ENCODE measurements at places on chromosomes 11 and 22.
A peak's percentile ranks its signal among the peaks of the same experiment; 100 is the strongest.

GRCh38 chr11:27319072-27319471 lies 43.9 kb downstream of the CCDC34 start:
- peak; percentile 72 for DNase-seq

GRCh38 chr11:73210916-73211667 lies 7.0 kb upstream of the P2RY2 start:
- no peak for DNase-seq

DNA sequence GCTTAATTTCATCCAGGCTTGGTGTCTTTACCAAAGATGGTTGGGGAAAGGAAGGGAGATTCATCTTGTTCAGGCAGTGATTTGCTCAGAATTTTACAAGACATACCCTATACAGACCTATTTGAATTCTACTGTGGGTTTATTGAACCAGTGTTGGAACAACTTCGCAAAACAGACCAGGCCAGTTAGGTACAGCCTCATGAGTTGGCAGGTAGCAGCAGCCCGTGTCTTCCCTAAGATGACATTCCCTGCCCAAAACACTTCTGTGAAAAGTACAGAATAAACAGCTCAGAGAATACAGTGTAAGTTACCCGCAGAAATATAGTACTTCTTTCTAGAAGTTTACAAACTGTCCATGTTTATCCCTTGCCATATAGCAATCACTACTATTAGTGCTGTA lies 102.4 kb upstream of the GAL start:
- DNase-seq: no peak

GRCh38 chr11:44950625-44951476 lies at the start of gene TP53I11:
Gene TP53I11 (minus strand): TSS chr11:44950883. CDS start chr11:44938335, 12,548 bp downstream.
- peak; percentile 60 for DNase-seq

- DNase-seq: peak; percentile 82
Observed at GRCh38 chr11:93895106-93895862, 44.9 kb upstream of the VSTM5 start.

- DNase-seq: no peak
Observed at GRCh38 chr11:65482306-65482850, 16.5 kb upstream of the MALAT1 start.

DNA sequence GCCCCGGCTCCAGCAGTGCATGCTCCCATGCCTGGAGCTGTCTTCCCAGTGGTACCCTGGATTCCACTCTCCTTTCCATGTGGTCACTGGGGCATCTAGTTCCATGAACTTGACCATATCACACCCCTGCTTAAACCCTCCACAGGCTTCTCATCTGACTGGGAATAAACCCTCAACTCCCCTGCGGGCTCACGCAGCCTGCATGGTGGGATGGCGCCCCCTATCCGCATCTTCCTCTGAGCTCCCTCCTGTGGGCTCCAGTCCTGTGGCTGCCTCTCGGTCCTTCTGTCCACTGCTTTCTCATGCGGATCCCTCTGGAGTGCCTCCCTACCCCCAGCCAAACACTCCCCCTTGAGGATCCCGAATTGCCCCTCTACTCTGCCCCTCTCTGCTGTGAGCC lies 41.4 kb upstream of the TTLL12 start:
- DNase-seq: peak; percentile 10

DNA sequence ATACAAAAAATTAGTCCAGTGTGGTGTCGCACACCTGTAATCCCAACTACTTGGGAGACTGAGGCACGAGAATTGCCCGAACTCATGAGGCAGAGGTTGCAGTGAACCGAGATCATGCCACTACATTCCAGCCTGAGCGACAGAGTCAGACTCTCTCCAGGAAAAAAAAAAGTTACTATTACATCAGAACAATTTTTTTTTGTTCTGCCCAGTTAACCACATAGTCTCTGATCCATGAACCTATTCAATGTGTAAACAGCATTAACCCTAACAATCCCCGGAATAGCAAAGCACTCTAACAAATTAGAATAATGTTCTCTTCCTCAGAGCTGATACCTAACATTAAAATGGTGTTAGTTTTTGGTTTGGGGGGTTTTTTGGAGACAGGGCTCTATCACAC lies 4.6 kb downstream of the NARS2 start:
- no peak for DNase-seq

GRCh38 chr11:69284081-69284511 lies 9.9 kb upstream of the MYEOV start:
- no peak for DNase-seq

GRCh38 chr11:75715688-75716087 lies 1.9 kb upstream of the MOGAT2 start:
- DNase-seq: no peak

GRCh38 chr11:130711193-130711592 lies 205.1 kb downstream of the SNX19 start:
- DNase-seq: peak; percentile 4

DNA sequence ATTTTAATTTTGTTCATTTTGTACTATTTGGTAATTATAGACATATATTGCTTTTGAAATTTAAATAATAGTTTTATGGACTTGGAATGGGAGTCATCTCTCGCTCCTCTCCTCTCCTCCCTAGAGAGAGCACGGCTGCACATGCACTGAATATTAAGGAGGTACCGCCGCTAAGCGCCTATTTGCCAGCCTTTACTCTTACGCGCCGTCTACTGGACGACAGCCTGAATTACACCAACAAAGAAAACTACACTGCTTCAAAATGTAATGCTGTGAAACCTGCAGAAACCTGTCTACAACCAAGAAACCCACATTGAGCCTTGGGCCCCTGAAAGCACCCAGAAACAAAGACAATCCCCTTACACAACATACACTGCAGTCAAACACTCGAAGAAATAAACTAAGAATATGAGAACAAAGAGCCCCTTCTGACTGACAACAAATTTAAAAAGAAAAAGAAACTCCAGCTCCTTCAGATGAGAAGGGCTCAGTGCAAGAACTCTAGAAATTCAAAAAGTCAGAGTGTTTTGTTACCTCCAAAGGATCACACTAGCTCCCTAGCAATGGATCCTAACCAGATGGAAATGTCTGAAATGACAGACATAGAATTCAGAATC lies 737.2 kb downstream of the LRRC4C start:
- peak; percentile 0 for DNase-seq

GRCh38 chr11:67056267-67057204 lies at the start of gene RHOD:
Gene RHOD (plus strand): TSS chr11:67056847. CDS start chr11:67056903, 56 bp downstream.
- DNase-seq: no peak

DNA sequence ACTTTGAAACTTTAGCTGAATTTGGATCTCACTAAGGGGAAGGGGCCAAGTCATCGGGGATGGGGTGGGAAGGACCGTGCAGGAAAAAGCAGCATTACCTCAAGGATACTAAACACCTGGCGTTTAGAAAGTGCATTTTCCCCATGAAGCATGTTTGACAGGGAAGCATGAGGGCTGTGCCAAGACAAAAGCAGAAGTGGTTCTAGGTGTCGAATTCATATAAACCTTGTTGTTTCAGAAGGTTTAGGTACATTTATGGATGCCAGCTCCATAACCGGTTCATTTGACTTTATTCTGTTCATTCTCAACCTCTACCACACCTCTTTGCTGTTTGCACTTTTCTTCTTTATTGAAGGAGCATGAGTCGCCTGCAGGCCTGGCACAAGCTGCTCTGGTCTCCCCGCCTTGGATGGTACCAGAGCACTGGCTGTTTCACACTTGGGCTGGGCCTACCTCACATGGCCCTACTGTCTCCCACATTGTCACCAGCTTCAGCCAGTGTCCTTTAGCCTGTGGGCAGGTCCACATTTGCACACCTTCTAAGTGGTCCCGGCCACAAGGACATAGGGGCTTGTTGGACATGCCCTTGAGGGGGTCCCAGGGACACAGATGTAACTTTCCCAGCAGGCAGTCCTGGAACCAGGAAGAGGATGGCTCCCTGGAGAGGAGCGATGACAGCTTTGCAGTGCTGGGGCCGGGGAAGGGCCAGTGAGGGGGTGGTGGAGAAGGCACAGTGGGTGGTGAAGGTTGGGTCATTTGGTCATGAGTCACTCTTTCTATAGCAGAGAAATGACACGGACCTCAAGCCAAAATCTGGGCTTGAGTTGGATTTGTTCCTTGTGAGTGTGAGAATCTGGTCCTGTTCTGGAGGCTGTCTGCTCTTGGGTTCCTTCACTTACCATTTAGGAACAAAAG lies 3.2 kb upstream of the ST14 start:
- no peak for DNase-seq

GRCh38 chr11:14541192-14541947 lies 21.2 kb upstream of the PSMA1 start:
- no peak for DNase-seq

- peak; percentile 55 for DNase-seq
Observed at GRCh38 chr11:102799681-102800340, 1.9 kb upstream of the MMP1 start.

DNA sequence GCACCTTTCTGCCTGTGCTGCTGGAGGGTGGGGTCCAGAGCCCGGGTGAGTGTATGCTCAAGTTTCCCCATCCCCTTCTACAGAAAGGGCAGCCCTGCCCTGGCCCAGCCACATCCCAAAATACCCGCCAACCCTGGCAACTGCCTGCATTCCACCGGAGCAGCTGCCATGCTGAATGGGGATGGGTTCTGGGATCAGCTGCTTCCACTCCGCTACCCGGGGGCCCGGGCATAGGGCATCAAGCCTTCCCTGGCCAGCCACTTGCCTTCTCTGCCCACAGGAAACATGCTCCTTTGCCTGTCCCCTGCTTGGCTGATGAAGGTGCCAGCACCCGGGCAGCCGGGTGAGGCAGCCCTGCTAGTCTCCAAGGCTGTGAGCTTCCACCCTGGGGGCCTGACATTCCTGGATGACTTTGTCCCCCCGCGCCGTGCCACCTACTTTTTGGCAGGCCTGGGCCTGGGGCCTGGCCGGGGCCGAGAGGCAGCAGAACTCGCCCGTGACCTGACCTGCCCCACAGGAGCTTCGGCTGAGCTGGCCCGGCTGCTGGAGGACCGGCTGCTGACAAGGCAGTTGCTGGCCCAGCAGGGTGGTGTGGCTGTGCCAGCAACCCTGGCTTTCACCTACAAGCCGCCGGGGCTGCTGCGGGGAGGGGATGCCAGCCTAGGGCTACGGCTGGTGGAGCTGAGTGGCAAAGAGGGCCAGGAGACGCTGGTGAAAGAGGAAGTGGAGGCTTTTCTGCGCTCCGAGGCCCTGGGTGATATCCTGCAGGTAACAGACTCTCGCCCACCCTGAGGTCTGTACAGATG lies 3.2 kb downstream of the CARNS1 start:
- no peak for DNase-seq

- DNase-seq: peak; percentile 10
Observed at GRCh38 chr11:68741463-68741862, 9.9 kb downstream of the TESMIN start.

DNA sequence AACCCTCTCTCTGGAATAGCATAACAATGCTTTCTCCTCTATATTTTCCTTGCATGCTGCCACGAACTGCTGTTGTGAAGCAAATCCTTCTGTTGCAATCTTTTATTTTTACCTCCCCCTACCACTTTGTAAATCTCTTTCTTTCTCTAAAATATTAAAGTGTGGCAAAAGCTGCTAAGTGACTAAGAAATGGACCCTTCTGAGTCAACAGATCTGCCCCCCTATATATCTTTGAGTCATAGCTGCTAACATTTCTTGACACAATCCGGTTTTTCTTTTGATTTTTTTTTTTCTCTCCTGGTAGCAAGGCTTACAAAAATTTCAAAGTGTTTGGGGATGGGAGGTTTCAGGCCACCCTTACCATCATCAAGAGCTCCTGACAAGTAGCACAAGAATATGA lies 39.0 kb upstream of the KIRREL3 start:
- DNase-seq: peak; percentile 2

- DNase-seq: peak; percentile 21
Observed at GRCh38 chr11:57094181-57094935, 87.4 kb upstream of the LRRC55 start.

DNA sequence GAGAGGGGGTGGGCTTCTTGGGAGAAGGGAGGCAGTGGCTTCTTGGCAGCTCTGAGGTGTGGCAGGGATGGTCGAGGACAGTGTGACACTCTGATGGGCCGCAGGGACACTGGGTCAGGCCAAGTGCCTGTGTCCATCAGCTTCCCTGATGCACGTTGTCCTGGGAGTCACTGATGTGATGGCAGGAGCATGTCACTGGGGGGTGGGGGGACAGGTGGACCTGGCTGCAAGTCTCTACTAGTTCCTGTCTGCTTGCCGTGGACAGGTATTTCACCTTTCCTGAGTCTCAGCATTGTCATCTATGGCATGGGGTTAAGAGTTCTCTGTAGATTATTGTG lies 592.9 kb downstream of the TBC1D22A start:
- no peak for DNase-seq

GRCh38 chr11:26228778-26229177 lies 103.2 kb upstream of the ANO3 start:
- peak; percentile 59 for DNase-seq

DNA sequence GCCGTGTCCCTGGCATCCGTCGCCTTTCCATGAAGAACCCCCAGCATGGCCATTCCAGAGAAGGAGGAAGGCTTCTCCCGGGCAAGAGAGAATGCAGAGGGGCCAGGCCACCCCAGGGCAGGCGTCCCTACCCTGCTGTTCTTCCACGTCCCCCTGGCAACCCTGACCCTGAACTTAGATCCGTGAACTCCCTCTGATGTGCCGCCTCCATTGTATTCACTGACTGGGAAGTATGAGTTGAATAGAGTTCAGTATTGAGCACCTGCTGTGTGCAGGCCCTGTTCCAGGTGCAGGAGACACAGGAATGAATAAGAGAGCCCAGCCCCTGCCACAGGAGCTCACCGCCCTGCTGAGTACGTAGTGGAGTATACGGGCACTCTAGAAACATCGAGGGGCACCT lies 29.1 kb upstream of the RELT start:
- no peak for DNase-seq

DNA sequence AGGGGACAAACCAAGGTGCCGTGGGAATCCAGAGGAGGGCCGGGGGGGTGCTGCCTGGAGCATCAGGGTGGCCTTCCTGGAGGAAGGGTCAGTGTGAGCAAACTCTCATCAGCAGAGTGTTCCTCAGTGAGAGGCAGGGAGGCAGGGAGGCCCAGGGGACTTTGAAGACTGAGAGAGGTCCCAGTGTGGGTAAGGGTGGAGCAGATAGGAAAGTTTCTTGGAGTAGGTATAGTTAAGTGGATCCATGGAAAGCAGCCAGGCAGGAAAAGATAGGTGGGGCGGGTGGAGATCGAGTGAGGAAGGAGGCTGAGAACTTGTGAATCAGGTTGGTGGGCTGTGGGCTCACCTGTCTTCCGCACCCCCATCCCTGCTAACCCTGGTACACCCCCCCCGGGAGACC lies 9.3 kb downstream of the UPK3A start:
- DNase-seq: no peak

DNA sequence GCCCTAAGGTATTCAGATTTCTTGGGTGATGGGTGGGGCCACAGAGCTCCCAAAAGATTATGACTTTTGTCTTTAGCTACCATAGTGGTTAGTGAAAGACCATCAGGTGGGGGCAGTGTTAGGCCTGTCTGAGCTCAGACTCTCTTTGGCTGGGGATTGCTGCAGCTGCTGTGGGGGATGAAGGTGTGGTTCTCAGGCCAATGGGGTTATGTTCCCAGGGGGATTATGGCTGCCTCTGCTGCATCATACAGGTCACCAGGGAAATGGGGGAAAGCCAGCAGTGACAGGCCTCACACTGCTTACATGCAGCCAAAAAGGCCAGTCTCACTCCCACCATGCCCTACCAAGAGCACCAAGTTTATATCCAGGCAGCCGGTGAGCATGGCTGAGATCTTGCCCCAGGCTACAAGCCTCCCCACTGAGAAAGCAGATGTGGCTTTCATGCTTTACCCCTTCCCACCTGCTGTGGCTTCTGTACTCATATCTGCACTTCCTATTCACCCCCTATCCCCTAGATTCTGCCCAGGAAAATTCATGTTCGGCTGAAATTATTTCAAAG lies 24.8 kb downstream of the CNTF start:
- DNase-seq: no peak

- no peak for DNase-seq
Observed at GRCh38 chr11:38839071-38839470, 2241.0 kb upstream of the RAG2 start.
